ENCODE measurements at places on chromosomes 4 and X.

GRCh38 chr4:69075061-69075792 is 21.0 kb upstream of the UGT2B7 start:
- no peak for DNase-seq

GRCh38 chr4:24179201-24179840 is 289.5 kb upstream of the PPARGC1A start:
- DNase-seq = no peak

- no peak for DNase-seq
These were observed 4.8 kb upstream of the TIMP1 start for GRCh38 chrX:47577424-47577823.

- no peak for DNase-seq
These were observed 68.7 kb upstream of the PCDH19 start for GRCh38 chrX:100478714-100479306.

DNA sequence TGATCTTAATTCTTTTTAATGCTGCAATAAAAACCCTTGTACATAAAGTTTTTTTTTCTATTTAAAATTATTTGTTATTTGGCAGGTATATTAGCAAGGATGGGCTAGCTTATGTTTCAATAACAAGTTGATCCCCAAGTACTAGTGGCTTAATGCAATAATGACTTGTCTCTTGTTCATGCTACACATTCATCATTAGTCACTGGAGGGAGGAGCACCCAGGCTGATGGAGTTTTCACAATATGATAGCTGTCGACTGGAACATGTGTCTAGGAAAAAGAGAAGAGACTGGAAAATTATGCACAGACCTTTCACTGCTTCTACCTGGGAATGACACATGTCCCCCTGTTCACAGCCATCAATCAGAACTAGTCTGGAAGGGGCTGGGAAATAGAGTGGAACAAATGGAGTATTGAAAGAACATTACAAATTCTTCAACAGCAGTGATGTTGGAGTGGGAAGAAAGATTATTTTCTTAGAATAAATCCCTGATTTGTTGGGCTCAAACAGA is 387.9 kb upstream of the RPS6KA3 start:
- no peak for DNase-seq

DNA sequence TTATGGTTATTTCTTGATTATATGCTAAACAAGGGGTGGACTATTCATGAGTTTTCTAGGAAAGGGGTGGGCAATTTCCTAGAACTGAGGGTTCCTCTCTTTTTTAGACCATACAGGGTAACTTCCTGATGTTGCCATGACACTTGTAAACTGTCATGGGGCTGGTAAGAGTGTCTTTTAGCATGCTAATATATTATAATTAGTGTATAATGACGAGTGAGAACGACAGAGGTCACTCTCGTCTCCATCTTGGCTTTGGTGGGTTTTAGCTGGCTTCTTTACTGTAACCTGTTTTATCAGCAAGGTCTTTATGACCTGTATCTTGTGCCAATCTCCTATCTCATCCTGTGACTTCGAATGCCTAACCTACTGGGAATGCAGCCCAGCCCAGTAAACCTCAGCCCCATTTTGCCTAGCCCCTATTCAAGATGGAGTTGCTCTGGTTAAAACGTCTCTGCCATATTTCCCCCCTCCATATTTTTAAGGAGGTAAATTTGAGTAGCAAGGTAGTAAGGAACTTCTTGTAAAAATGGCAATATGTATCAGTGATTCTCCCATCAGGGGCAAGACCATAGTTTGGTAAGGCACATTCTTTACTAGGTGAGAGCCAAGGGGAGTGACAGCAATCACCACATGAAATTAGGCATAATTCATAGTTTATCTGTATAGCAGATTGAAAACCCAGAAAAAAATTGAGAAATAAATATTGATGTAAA is 2.6 kb downstream of the CXCL2 start:
- DNase-seq = no peak

GRCh38 chrX:13487731-13488505 is 81.5 kb upstream of the EGFL6 start:
- no peak for DNase-seq

DNA sequence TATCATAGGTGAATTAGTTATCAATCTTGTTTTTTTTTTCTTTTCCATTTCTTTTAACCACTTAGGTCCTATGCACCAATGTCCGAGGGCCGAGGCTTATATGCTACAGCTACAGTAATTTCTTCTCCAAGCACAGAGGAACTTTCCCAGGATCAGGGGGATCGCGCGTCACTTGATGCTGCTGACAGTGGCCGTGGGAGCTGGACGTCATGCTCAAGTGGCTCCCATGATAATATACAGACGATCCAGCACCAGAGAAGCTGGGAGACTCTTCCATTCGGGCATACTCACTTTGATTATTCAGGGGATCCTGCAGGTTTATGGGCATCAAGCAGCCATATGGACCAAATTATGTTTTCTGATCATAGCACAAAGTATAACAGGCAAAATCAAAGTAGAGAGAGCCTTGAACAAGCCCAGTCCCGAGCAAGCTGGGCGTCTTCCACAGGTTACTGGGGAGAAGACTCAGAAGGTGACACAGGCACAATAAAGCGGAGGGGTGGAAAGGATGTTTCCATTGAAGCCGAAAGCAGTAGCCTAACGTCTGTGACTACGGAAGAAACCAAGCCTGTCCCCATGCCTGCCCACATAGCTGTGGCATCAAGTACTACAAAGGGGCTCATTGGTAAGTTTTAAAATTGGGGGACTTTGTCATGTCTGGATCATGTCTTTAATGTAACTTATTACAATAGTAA is 250.7 kb downstream of the RAPGEF2 start:
- no peak for DNase-seq

- DNase-seq = no peak
These were observed 71.1 kb downstream of the BMPR1B start for GRCh38 chr4:94828882-94829281.

GRCh38 chr4:8689741-8690140 is 97.2 kb downstream of the CPZ start:
- DNase-seq = no peak

DNA sequence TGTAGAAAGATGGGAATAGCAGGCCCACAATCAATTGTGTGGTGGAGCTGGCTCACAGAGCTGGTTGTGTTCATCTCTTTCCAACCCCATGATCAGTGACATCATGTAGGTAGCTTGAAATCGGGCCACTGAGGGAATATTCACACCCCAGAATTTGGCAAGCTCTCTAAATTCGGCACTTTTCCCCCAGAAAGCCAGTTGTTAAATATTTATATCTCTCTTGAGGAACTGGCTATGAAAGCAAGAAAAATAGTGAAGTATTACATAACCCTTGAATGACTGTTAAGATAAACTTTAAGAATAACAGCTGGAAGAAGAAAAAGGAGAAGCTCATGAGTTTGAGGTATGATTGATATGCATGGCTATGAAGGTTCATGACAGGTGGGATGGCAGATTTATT is 38.9 kb downstream of the GPRIN3 start:
- no peak for DNase-seq

DNA sequence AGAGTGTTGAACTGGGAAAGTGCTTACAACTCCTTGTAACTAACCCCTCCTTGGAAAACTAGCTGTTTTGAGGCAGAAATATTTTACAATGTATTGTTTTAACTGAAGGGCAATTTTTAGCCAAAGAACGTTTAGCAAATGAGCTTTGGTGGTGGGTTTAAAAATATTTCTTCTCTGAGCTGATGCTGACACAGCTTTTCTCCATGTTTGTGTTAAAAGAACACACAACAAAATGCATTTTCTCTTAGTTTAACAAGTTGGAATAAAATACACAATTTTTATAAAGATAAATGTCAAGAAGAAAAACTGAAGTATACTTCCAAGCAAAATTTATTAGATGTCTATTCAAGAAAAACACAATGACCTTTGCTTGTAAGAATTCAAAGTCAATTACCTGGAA is 49.9 kb upstream of the PDLIM3 start:
- no peak for DNase-seq

- no peak for DNase-seq
These were observed at the start of gene NLGN3 for GRCh38 chrX:71144651-71145050. TSS of gene NLGN3 (plus strand) at chrX:71144841. CDS start at chrX:71147750, 2,909 bp downstream.

GRCh38 chrX:96835660-96836289 is 47.9 kb upstream of the RPA4 start:
- no peak for DNase-seq

All from NCI-H187 treated with DMSO at 0.1 percent for 48 hours (cell line).